ENCODE measurements at places on chromosomes 2 and 18. TPM values are rescaled to one million over a fixed set of nuclear protein-coding genes. Genes with fewer than 3 reads are reported as not detected.

The TWIST2 gene
- total RNA-seq = not detected

The CROCC2 gene
- not detected for total RNA-seq

The ANKRD30BL gene
- not detected for total RNA-seq

The HTR2B gene
- not detected for total RNA-seq

The LINC00305 gene
- not detected for total RNA-seq

The MARCHF4 gene
- not detected for total RNA-seq

The VWC2L gene
- total RNA-seq = not detected

Measured in activated T-helper 2 cell treated with anti-CD3 and anti-CD28 coated beads, Interferon-gamma antibody, Interleukin-2, Interleukin-4, amounts not matched to agents 10 μg/mL and 5 μg/mL and 100 μg/mL, durations not matched to agents 14 hours and 24 hours and 36 hours (primary cell).